NCI-H1092 (cell line): ENCODE measurements at places on chromosomes 5 and 9.

GRCh38 chr9:95305770-95306492 is 11.6 kb downstream of the FANCC start:
- DNase-seq, result no peak

GRCh38 chr5:362978-363765 is 41.7 kb downstream of the AHRR start:
- no peak for DNase-seq

DNA sequence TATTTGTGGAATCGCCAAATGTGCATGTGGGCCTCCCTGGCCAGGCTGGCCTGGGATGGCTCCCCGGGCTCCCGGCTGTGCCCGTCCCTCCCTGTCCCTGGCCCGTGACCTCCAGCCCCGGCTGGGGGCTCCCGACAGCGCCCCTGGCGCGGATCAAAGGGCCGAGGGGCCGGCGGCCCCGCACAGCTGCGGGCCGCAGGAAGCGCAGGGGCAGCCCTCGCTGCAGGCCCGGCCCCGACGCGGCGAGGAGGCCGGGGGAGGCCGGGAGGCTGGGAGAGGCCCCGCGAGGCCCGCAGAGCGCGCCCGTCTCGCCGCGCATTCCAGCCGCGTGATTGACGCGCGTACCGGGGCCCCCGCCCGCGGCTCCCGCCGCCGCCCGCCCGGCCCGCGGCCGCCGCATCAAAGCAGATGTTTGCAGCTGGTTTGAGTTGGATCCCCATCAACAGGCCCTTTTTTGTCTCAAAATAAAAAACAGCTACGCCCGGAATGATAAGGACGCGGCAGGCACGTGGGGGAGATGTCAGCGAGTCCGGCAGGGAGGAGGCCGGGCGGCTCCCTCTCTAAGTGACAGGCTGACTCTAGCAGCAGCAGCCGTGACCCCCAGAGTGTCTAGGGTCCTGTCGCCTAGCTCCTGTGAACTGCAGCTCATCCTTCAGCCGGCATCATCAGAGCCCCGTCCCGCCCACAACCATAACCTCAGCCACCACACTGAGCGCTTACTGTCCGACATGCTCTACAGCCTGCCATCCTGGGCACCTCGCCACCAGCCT is 69.4 kb downstream of the LMX1B start:
- no peak for DNase-seq

GRCh38 chr5:174234388-174234787 is 188.9 kb downstream of the NSG2 start:
- DNase-seq, result no peak

DNA sequence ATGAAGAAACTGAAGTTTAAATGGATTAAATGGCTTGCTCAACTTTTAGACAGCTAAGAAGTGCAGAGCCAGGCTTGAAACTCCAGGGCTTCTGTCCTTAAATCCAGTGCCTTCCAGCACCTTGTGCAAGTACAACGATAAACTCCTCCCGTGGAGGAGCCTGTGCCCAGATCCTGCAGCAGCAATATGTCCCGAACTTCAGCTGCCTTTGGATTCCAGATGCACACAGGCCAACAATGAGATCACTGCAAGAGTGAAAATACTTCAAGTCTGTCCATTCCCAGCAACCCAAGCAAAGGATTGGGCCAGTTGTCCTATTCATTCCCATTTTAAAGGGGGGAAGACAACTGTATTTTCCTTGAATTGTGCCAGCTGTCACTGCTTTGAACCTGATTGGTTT is 199.6 kb downstream of the CRB2 start:
- no peak for DNase-seq

GRCh38 chr5:172452398-172453205 is 1.7 kb downstream of the SH3PXD2B start:
- no peak for DNase-seq

GRCh38 chr5:111937094-111937493 is 180.1 kb upstream of the NREP start:
- DNase-seq, result no peak

- no peak for DNase-seq
These were observed 7.3 kb downstream of the CSF1R start for GRCh38 chr5:150078802-150079689.

GRCh38 chr5:53009816-53010215 is 20.7 kb downstream of the ITGA2 start:
- no peak for DNase-seq

DNA sequence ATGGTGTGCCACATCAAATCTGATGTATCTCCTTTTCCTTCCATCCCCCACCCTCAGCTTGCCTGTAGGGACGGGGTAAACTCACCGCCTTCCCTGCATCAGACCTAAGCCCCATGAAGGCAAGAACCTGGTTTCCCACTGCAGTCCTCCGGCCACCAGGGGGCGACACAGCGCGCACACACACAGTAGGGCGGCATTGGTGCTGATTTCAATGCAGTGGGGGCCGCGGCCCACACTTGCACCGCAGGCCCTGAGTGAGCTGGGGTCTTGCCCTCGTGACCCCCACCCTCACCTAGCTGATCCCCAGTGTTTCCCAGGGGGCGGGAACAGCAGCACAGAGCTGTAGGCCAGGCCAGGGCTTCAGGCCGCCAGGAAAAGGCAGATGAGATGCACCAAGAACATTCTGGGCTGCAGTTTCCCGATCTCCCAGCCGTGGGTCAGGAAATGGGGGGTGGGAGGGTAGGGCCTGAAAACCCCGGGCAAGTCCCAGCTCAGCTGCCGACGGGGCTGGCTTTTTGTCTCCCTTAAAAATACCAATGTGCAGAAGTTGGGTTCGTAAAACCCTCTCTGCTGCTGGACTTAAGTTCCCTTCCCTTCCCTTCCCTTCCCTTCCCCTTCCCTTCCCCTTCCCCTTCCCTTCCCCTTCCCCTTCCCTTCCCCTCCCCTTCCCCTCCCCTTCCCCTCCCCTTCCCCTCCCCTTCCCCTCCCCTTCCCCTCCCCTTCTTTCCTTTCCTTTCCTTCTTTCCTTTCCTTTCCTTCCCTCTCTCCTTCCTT is 19.5 kb downstream of the FAM163B start:
- no peak for DNase-seq

DNA sequence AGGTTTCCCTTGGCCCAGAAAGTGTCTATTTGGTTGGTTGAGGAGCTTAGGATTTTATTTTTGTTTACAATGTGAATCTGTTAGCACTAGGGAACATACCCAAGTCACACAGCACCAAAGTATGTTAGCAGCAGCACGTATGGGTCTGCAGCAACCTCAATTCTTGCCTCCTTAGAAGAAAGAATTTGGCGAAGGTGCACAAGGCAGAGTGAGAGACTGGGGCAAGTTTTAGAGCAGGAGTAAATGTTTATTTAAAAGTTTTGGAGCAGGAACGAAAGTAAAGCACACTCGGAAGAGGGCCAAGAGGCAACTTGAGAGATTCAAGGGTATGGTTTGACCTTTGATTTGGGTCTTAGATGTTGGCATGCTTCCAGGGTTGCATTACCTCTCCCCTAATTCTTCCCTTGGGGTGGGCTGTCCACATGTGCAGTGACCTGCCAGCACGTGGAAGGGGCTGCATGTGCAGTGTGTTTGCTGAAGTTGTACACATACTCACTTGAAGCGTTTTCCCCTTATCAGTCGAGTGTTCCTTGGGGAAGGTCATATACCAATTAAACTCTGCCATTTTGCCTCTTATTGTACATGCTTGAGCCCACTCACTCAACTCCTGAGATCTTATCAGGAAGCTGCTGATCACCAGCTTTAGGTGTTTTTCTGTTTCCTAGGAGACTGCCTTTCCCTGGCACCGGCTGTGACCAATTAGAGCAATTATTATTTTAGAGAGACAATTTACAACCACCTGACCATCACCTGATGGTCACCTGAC is 64.9 kb upstream of the SHC3 start:
- no peak for DNase-seq

GRCh38 chr5:1093361-1093760 is 18.5 kb downstream of the SLC12A7 start:
- DNase-seq, result no peak

DNA sequence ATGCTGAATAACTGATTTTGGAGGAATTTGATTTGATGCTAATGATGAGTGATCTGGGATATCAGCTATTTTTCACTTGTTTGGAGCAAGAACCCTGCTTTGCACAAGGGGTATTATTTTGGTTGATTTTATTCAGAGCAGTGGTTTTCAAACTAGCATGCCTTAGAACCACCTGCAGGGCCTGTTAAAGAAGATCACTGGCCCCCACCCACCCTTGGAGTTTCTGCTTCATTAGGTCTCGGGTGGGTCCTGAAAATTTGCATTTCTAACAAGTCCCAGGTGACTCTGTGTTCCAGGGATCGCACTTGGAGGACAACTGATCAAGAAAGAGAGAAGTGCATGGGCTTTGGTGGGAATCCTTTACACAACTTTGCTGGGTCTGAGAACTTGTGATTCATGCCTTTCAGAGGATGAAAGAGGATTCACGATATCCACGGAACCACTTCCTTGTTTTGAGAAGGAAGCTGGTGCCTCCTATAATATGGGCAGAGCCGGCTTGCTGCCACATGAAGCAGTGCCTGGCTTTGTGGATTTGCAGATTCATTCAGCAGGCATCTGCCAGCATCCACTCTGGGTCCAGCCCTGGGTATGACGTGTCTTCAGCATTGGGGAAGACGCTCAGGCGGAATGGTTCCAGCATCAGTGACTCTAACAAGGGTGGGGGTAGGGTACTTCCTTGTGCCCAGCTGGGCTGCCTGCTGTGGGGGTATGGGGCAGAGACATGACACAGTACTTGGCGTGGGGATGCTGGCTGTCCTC is 106.6 kb upstream of the PITX1 start:
- no peak for DNase-seq

GRCh38 chr5:169875091-169875728 is 105.1 kb downstream of the INSYN2B start:
- DNase-seq, result no peak

GRCh38 chr5:40258222-40258621 is 421.5 kb upstream of the PTGER4 start:
- DNase-seq, result no peak

- DNase-seq, result no peak
These were observed 94.7 kb downstream of the DIRAS2 start for GRCh38 chr9:90547896-90548295.

GRCh38 chr9:107733523-107733894 is 243.9 kb upstream of the KLF4 start:
- no peak for DNase-seq

- no peak for DNase-seq
These were observed 336.7 kb upstream of the CLINT1 start for GRCh38 chr5:158195416-158196210.

DNA sequence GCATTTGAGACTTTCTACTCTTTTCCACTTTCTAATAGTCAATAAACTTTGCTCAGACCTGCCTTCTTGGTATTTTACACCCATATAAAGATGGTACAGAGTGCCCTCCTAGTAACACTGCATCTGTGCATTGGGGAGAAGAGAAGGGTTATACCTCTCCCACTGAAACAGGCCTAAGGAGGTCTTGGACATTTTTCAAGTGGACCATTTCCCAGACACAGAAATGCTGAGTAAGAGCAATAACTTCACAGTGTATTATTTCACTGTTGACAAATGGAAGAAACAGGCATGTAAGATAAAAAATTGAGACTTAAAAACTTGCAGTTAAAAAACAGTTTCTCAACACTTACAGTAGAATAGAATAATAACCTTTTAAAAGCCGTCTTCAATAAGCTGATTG is 1224.0 kb upstream of the CDH18 start:
- no peak for DNase-seq

DNA sequence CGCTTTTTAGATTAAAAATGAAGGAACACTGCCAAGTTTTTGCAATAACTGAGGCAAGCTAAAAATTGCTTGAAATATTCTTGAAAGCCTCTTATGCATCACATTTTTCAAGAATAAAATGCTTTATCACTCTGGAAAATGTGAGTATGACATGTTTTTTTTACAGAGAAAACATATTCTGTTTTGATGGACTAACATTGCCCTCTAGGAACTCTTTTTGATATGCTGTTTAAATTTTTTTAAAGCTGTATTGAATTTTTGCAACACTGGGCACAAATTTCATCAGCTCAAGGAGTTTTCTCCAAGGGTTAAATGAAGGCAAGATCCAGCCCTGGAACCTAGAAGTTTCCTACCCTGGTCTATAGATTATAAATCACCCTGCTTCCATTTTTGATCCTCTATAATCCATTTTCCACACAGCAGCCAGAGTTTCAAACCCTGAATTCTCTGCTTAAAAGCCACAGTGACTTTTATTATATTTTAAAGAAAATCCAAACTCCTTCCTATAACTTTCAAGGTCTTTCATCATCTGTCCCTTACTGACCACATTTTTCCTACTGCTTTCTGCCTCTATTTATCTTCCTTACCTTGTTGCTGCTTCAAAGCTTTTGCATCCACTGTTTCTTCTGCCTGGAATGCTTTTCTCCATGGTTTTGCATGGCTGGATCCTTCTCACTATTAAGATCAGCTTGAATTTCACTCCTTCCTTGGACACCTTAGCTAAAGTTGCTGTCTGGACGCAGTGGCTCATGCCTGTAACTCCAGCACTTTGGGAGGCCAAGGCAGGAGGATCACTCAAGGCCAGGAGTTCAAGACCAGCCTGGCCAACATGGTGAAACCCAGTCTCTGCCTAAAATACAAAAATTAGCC is 60.9 kb downstream of the IL31RA start:
- DNase-seq, result no peak

DNA sequence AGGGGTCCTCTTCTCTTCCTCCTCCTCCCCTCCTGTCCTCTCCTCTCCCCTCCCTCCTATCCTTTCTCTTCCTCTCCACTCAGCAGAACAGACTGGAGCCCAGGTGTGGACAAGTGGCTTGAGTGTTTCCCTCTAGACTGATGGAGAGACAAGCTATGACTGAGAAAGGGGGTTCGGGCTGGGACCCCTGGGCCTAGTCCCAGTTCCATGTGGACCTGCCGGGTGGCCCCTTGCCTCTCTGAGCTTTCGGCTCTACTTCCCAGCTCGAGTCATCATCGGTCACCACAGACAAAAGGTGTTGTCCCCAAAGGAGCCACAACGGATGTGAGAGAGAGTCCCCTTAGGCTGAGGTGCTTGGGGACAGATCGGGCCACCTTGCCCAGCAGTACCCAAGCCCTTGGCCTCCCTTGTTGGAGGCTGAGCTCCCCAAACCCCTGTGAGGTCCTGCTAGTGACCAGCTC is 3.4 kb upstream of the RXRA start:
- DNase-seq, result no peak

- DNase-seq, result no peak
These were observed 80.3 kb downstream of the RXRA start for GRCh38 chr9:134406366-134407120.

DNA sequence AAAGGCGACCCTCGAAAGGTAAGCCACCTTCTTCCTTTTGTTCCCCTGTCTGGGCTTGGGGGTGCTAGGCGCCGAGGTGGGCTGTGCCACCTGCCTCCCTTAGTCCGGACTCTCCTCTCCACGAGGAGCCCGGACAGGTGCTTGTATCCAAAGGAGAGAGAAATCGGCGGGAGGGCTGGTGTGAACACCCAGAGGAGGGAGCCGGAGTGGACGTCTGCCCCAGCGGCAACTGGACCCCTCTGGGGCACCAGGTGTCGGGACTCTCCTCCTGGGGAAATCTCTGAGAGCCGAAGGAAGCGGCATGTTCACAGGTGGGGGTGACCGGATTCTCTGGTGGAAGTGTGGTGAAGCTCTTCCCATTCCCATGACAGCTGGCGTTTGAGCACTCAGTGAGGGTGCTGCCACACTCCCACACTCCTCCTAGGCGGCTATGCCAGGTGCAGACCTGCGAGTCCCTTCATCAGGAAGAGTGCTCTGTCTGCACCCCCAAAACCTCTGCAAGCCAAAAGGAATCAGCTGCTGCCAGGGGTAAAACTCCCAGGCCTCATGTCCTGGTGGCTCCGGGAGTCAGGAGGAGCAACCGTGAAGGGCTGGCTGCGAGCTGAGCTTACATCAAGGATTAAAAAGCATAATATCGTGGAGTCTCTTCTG is 921 bp downstream of the KCNIP1 start:
- no peak for DNase-seq

- peak; percentile 60 for DNase-seq
These were observed 47.5 kb upstream of the RNF20 start for GRCh38 chr9:101485924-101486692.
